ENCODE measurements at places on chromosomes 13 and 19. TPM values are rescaled to one million over a fixed set of nuclear protein-coding genes. Genes with fewer than 3 reads are reported as not detected.

DNA sequence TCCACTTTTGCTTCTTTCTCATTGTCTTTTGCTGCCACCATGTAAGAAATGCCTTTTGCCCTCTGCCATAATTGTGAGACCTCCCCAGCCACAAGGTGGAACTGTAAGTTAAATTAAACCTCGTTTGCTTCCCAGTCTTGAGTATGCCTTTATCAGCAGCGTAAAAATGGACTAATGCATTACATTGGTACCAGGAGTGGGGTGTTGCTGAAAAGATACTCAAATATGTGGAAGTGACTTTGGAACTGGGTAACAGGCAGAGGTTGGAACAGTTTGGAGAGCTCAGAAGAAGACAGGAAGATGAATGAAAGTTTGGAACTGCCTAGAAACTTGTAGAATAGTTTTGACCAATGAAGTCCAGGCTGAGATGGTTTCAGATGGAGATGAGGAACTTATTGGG is 115.2 kb downstream of the B3GLCT start:
- DNase-seq, result no peak

- no peak for DNase-seq
These were observed 51.6 kb downstream of the RFX2 start for GRCh38 chr19:6058518-6059201.

- no peak for DNase-seq
These were observed 164.5 kb downstream of the URI1 start for GRCh38 chr19:30106417-30107095.

- DNase-seq, result no peak
These were observed 554.1 kb upstream of the MIR17HG start for GRCh38 chr13:90793261-90793820.

DNA sequence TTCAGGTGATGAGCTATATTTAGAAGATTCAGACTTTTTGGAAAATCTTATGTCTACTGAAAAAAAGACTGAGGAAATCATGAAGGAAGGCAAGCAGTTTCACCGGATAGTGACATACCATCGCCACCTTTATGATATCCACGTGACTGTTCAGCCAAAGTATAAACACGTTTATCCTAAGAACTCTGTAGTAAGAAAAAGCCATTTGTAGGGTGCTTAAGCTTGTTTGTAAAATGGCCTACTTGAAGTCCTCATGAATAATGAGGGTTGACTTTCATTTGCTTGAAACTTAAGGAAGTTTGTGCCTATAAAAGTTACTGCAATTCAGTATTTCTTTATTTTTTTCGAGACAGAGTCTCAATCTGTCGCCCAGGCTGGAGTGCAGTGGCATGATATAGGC is 7.8 kb upstream of the TDRD12 start:
- no peak for DNase-seq

DNA sequence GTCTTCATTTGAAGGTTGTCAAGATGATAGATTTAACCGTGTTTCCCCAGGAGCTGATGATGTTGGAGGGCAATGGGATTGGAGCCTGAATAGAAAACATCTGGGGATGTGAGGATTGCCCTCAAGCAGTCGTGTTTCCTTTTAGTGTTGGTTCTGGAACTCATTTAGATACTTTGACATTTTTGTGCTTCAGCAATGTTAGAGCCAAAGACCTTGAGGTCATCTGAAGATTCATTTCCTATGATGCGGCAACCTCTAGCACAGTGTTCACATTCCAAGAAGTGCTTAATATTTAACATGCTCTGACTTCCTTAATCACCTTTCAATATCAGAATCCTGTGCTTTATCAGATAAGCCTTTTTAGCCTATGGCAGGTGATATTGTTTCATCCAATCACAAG is 82.7 kb downstream of the SLC10A2 start:
- peak; percentile 24 for DNase-seq

DNA sequence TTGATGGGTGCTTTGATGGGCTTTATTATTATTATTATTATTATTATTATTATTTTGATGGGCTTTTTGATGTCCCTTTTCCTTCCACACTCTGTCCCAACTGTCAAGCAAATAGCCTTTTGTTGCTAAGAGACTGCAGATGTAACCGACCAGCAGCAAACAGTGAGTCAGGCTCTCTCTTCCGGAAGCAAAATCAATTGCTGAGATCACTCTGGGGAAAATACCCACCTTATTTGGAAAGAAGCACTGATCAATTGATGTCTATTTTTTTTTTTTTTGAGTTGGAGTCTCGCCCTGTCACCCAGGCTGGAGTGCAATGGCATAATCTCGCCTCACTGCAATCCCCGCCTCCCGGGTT is 2.9 kb downstream of the LDLR start:
- DNase-seq, result no peak

GRCh38 chr19:55447421-55448174 is 4.5 kb upstream of the SHISA7 start:
- no peak for DNase-seq

DNA sequence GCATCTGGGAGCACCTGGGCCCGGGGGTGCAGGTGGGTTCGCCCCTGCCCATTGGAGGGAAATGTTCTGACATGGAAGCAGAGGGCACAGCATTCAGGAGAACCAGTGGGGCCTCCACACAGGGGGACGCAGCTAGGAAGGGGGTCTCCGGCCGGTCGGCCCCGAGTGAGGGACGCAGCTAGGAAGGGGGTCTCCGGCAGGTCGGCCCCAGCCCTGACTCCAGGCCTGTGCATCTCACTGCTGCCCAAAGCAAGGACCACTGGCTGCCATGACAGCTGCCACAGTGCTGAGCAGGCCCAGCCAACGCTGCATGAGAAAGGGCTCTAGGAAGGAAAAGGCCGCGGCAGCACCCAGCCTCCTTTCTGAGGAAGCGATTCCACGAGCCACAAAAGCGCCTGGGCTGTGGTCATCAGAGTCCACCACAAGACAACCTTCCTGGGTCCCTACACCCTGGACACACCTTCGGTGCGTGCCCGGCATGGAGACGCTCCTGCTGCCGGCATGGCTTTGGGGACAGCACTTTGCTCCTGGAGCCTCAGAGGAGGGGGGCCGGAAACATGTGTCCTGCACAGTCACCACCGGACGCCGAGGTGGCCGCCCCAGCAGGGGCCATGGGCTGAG is 9.7 kb downstream of the RASA3 start:
- DNase-seq, result no peak

- no peak for DNase-seq
These were observed 11.0 kb downstream of the GZMM start for GRCh38 chr19:554817-555216.

GRCh38 chr19:32735936-32736335 is 16.4 kb downstream of the TDRD12 start:
- no peak for DNase-seq

DNA sequence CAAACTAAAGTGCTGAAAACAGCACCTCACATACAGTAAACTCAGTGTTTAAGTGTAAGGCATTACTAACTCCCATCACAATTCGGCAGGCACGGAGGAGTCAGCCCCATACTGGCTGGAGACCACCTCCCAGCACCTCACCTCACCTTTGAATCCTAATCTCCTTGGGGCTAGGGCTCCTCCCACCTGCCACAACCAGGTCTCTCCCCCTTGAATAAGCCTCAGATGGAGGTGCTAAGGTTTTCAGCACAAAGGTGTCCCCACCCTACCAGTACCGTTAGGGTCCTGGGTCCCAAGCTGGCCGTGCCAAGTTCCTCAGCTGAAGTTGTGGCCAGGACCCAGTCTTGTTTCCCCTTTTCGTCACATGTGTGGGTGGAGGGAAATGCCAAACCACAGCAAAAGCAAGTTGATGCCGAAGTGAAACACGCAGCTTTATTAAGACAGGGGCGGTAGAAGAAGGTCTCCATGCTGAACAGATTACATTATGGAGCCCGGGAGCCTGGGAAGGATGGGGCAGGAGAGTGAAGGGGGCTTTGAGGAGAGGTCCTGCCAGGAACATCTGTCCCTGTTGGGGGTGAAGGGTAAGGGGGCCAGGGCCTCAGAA is at the start of gene IGFLR1:
TSS of gene IGFLR1 (minus strand) at position 332 of the 604 bp plus-strand sequence. CDS start 1,272 bp downstream, outside the sequence.
- DNase-seq, result no peak

DNA sequence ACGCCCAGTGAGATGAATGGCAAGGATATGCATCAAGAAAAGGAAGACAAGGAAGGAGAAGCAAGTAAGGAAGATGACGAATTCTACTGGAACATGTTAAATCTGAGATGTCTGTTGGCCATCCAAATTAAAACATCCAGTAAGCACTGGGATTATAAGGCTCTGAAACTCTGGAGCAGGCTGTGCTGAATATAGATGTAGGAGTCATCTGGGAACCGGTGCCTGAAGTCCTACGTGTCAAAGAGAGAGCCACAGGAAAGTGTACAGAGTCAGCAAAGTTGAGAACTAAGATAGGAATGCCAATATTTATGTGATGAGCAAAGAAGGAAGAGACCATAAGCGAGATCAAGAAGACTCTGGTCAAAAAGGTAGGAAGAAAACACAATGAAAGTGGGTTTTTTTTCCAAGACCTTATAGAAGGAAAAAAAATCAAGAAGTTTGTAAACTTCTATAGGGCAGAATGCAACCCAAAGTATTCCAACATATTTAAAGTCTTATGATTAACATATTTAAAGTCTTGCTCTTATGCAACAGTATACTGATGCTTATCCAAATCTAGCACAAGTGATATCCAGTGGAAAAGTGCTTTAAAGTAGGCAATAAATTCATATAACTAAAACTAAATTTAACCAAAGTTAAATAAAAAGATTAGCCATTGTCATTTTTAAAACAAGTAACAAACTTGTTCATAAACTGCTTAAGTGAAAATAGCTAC is 51.2 kb upstream of the EEF1AKMT1 start:
- DNase-seq, result no peak

GRCh38 chr13:90107661-90108060 is 1239.8 kb upstream of the MIR17HG start:
- no peak for DNase-seq

DNA sequence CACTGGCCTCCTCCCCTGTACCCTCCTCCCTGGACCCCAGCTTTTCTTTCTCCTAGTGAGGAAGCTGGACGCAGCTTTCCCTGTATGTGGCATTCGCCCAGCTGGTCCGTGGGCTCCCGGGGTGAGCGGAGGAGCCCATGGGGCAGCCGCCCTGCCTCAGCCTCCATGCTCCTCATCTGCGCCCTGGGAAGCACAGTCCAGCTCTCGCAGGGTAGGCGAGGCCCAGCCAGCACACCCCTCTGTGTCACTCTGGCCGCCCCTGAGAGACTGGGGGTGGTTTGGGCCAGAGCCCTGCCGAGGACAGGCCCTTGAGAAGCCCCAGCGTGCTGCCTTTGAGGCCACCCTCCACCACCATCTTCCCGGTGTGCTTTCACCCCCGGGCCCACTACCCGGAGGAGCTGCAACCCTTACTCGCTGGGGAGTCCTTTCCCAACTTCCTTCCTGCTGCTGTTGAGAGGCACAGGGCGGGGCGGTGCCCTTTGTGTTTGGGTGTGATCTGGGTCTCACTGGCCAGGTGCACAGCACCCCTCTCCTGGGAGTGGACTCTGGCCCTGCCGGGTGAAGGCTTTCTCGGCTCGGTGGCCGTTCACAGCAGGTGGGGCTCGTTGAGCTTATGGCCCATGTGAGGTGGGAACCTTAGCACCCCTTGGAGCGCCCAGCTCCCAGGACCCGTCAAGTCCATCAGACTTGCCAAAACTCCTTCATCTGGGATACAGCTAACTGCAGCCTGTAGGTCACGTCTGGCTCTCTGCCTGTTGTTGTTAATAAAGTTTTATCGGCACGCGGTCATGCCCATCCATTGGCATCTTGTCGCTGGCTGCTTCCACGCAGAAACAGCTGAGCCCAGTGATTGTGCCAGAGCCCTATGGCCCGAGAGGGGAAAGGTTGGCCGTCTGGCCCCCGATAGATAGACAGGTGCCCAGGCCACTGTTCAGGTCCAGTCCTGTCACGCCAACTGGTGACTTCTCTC is 3.2 kb downstream of the NCLN start:
- peak; percentile 89 for DNase-seq

- DNase-seq, result no peak
These were observed 85.8 kb upstream of the SPATA13 start for GRCh38 chr13:24074678-24075077.

Gene KRTDAP
- polyA plus RNA-seq, result 0.40 TPM

Gene ZNF560
- polyA plus RNA-seq, result 0.06 TPM

Gene WDR62
- polyA plus RNA-seq, result 2.6 TPM

Gene BRCA2
- 3.4 TPM for polyA plus RNA-seq

Gene KLK14
- polyA plus RNA-seq, result 0.12 TPM

Gene ZBTB32
- 0.51 TPM for polyA plus RNA-seq

Measured in large intestine (tissue), 12 donors.